ACHN (cell line): ENCODE measurements at places on chromosomes 4 and X.

DNA sequence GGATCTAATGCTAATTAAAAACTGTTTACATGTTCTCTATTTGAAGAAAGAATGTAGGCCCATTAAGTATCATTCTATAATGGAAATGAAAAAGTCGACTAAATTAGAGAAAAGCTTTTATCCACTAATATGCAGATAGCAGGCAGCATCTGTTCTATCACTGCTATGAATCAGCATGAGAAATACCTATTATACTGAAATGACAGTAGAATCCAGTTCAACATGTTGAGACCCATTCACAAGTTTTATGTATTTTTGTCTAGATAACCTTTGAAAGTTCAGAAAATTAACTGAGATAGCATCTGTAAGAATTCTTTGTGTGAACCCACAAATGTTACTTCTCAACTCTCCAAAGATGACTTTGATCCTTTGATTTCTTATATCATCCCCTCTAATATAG lies 1254.4 kb upstream of the ADGRL3 start:
- DNase-seq: no peak

DNA sequence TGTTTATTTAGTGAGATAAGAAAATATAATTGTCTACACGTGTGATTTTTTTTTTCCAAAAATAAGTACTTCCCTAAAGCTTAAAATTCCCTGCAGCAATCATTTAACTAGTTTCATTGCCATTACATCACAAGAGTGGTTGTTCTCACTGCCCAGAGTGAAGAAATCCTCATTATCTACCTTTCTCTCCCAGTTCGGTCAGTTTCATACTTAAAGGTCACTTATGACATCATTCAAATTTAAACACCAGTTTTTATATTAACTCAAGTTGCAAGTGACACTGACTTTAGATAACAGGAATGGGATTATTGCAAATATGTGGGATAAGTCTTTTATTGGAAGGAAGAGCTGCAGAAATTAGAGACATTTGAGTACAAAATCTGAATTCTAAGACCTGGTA lies 1699.8 kb upstream of the IGFBP7 start:
- no peak for DNase-seq

- no peak for DNase-seq
Measured at GRCh38 chr4:141127884-141128283, 5.4 kb downstream of the RNF150 start.

DNA sequence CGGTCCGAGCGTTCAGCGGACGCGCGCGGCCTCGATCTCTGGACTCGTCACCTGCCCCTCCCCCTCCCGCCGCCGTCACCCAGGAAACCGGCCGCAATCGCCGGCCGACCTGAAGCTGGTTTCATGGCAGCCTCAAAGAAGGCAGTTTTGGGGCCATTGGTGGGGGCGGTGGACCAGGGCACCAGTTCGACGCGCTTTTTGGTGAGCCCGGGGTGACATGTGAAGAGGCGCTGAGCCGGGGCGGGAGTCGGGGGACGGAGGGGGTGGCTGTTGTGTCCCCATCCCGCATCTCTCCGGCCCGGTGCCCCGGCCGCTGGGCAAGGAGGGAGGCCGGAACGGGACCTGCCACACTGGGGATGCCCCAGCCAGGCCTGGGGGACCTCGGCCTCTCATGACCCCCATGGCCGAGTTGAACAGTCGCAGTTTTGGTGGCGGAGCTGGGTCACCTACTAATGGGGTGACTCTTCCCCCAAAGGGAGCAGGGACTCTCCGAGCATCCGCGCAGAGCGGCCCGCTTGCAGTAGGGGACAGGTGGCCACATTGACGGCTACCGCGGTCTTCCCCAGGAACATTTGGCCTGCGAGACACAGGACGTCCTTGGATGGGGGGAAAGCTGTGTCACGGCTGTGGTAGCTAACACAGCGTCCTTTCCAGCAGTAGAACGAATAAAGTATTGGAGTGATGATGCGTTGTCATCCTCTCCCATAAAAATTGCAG lies at the start of gene GK:
GK (plus strand) TSS at position 9 of the 717 bp plus-strand sequence; CDS start at position 124, 115 bp downstream.
- peak; percentile 0 for DNase-seq

- DNase-seq: peak; percentile 76
Measured at GRCh38 chr4:8410641-8411271, 29.8 kb downstream of the ACOX3 start.

DNA sequence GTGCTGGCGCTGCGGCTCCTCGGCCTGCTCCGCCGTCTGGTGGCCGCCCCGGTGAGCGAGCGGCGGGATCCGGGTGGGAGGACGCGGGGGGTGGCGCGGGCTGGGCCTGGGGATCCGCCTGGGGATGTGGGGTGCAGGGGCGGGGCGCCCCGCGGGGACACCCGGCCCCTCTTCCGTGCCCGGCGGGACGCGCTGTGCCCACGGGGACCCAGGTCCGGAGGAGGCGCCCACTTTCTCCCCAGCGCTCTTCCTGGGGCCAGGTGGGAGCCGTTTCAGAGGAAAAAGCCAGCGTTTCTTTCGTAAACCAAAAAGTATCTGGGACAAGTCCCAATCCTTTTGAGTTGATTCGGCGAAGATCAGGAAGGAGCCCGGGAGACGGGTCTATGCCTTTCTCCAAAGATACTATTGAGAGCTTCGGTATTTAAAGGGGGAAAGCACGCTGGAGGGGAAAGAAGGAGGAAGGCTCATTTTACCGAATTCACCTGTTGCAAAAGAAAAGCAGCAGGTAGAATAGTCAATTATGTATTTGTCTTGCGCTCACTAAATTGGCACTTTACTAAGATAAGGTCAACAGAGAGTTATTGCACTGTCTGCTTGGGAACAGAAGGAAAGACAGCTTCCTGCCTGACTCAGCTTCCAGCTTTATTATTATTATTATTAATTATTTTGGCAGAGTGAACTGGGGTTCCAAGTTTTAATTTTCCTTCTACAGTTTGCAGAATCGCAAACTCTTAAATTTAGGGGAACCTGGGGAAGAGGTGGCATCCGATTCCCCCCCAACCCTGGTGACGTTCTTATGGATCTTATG lies 81.5 kb upstream of the CD99 start:
- DNase-seq: peak; percentile 10

DNA sequence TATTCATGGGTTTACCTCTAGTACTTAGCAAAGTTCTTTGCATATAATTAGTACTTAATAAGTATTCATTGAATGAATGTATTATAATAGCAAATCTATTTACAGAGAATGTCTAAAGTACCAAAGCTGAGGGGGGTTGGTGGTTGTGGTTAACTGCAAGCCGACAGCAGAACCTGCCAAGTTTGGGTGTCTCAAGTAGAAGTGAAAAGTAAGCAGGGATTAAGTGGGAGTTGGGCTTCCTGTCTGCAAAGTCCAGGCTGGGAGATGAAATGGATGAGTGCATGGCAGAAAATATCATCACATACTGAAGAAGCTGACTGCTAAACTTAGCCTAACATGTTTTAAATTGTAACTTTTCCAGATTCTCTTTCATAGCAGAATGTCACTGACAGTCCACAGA lies 169.6 kb downstream of the CAMK2D start:
- DNase-seq: no peak

DNA sequence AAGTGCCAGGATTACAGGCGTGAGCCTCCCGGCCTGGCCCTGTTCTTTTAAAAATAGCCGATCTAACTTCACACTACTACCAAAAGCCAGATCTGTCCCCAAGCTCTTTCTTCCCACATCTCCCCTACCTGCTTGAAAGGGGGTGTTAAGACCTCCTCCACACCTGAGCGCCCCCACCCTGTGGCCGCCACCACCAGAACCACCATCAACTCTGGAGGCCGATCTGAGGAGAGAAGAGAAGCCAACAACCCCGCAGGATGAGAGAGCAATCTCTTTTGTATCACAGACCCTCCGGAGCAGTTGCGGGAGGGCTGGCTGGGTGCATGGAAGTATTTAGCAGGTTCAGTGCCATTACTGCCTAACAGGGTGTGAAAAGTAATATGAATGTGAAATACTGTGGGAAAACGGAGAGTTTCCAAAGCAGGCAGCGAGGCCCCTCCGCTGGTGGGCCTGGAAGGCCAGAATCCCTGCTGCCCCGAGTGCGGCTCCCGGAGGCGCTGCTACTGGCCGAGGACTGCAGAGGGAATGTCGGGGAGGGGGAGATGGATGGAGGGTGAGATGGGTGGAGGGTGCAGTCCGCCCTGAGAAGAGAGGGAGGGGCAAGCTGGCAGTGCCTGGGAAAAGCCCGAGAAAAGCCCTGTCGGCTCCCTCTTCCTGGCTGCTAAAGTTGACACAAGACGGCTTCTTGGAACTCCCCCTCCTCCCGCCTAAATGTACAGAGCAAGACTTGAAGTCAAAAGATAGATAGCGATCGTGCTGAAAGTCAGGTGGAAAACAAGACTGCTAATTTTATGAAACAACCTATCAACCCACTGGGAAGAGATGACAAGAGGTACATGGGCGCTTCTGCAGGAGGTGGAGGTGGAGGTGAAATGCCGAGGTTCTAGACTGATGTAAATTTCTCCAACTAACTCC lies 22.3 kb downstream of the HAND2 start:
- no peak for DNase-seq

- DNase-seq: no peak
Measured at GRCh38 chr4:138858419-138858818, 157.2 kb upstream of the NOCT start.

- DNase-seq: no peak
Measured at GRCh38 chrX:54411732-54412131, 28.5 kb upstream of the TSR2 start.

DNA sequence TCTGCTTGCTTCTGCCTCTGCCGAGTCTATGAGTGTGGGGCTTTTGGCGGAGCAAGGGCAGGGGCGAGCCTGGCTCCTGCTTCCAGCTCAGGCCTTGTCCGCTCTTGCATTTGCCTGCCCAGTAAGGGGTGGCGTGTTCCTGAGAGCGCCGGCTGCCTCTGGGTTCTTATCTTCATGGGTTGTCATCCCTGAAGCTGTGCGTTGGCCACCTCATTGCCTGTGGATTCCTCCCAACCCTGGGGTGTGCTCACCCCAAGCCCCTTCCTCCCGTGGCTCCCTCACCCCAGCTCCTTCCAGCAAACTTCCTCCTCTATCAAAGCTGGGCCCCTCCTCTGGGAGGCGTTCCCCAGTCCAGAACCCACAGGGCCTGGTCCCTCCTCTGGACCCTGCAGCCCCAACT lies 17.5 kb downstream of the SH3BP2 start:
- no peak for DNase-seq

DNA sequence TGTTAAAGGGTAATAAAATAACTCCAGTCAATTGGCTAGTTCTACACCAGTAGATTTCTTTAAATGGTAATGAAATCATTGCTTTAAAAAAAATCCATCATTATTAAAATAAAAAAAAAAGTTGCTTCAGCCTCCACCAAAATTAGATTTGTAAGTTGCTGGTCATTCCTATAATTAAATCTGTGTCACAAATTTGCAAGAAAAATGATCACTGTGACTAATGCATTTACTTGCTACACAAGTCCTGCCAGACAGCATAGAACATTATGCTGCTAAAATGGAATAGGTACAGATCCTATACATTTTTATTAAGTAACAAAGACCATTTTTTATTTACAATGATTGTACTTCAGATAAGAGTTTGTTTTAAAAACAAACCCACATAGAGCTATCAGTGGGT lies 85.8 kb downstream of the SLC10A7 start:
- DNase-seq: no peak

- peak; percentile 78 for DNase-seq
Measured at GRCh38 chr4:151226004-151226932, 50.7 kb upstream of the PRSS48 start.

DNA sequence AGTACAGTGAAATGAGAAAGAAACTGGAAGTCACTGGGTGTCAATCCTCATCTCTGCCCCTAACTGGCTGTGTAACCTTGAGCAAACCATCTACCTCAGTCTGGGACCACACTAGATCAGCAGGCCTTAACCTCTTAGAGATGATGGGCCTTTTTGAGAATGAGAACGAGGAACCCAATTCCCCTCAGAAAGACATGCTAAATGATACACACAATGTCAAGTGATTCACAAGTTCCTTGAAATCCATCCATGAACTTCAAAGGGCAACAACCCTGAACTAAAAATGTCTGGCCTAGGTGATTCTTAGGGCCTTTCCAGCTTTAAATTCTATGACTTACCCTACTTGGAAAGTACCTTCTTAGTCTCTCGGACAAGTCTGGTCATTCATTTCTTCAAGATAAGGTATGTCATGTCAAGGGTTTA lies 47.4 kb downstream of the ACSL4 start:
- no peak for DNase-seq

DNA sequence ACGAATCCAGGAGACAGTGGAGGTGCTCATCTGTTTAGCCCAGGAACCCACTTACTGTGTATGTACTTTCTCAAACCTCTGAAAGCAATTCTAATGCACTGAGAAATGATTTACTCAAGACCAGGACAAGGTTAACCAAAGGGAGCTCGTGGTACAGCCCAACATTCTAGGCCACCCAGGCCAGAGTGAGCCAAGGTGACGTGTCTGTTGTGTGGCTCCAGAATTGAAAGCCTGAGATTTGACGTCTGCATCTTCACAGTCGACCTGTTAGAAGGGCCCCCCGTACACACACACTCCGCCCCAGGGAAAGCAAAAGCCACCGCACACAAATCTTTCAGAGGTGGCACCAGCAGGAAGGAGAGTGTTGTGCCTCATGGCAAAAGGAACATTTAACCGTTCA lies 2.3 kb downstream of the MAP3K15 start:
- no peak for DNase-seq
